ENCODE measurements at places on chromosomes 13 and 19. TPM values are rescaled to one million over a fixed set of nuclear protein-coding genes. Genes with fewer than 3 reads are reported as not detected.

The GET3 gene
- total RNA-seq, result 34.3 TPM

The GAPDHS gene
- total RNA-seq, result not detected

The OR10H1 gene
- total RNA-seq, result not detected

The SMAD9 gene
- 8.4 TPM for total RNA-seq

The HDGFL2 gene
- 51.0 TPM for total RNA-seq

The RASGRP4 gene
- 12.3 TPM for total RNA-seq

The CNFN gene
- not detected for total RNA-seq

The CFAP97D2 gene
- total RNA-seq, result 0.67 TPM

The FUT1 gene
- 10.5 TPM for total RNA-seq

The RNF113B gene
- not detected for total RNA-seq

The NUMBL gene
- total RNA-seq, result 28.1 TPM

GRCh38 chr19:45939792-45940514, 25.4 kb upstream of the NANOS2 start:
- H3K4me1 ChIP-seq, result no peaks in the 10 kb centered on the region
- H3K36me3 ChIP-seq, result peaks cover 25% of the 10 kb centered on the region
- H3K4me3 ChIP-seq, result no peak overlapping the region
- no peak for DNase-seq
- no peaks in the 10 kb centered on the region for H3K27me3 ChIP-seq
- H3K27ac ChIP-seq, result no peak overlapping the region

GRCh38 chr19:49987159-49987698, 26.3 kb upstream of the SIGLEC11 start:
- H3K4me1 ChIP-seq, result no peaks in the 10 kb centered on the region
- no peak for DNase-seq
- H3K27ac ChIP-seq, result no peak overlapping the region
- H3K36me3 ChIP-seq, result peaks cover 64% of the 10 kb centered on the region
- H3K4me3 ChIP-seq, result no peak overlapping the region
- H3K27me3 ChIP-seq, result no peaks in the 10 kb centered on the region

- no peak overlapping the region for H3K4me3 ChIP-seq
- no peaks in the 10 kb centered on the region for H3K27me3 ChIP-seq
- H3K4me1 ChIP-seq, result no peaks in the 10 kb centered on the region
- DNase-seq, result no peak
- H3K27ac ChIP-seq, result no peak overlapping the region
Observed at GRCh38 chr19:5537870-5538269, 29.9 kb downstream of the TINCR start.

- no peaks in the 10 kb centered on the region for H3K4me1 ChIP-seq
- H3K4me3 ChIP-seq, result no peak overlapping the region
- H3K36me3 ChIP-seq, result no peaks in the 10 kb centered on the region
- no peak overlapping the region for H3K27ac ChIP-seq
- no peaks in the 10 kb centered on the region for H3K27me3 ChIP-seq
- no peak for DNase-seq
Observed at GRCh38 chr13:76116751-76117360, 480.7 kb downstream of the LMO7 start.

- H3K27ac ChIP-seq, result peak overlapping the region; percentile 73
- H3K4me3 ChIP-seq, result no peak overlapping the region
- DNase-seq, result no peak
- no peaks in the 10 kb centered on the region for H3K27me3 ChIP-seq
- peaks cover 41% of the 10 kb centered on the region for H3K4me1 ChIP-seq
Observed at GRCh38 chr13:110234532-110234931, 72.4 kb downstream of the COL4A1 start.

DNA sequence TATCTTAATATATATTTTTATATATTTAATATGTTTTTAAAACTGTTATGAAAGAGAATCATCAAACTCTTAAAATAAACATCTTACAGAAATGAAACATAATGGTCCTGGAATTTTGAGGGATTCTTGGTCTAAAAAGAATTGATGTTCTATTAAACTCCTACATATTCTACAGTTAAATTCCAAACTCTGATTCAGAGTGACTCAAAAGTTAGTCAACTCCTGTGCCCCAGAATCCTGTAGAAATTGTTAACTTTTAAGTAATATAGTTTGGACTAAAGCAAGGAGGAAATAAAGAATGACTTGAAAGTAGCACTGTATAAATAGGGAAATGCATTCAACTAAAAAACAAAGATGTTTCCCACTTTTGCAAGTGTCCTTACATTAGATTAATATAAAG, 47.7 kb downstream of the FNDC3A start:
- H3K4me3 ChIP-seq, result no peak overlapping the region
- no peaks in the 10 kb centered on the region for H3K36me3 ChIP-seq
- no peak overlapping the region for H3K27ac ChIP-seq
- DNase-seq, result no peak

DNA sequence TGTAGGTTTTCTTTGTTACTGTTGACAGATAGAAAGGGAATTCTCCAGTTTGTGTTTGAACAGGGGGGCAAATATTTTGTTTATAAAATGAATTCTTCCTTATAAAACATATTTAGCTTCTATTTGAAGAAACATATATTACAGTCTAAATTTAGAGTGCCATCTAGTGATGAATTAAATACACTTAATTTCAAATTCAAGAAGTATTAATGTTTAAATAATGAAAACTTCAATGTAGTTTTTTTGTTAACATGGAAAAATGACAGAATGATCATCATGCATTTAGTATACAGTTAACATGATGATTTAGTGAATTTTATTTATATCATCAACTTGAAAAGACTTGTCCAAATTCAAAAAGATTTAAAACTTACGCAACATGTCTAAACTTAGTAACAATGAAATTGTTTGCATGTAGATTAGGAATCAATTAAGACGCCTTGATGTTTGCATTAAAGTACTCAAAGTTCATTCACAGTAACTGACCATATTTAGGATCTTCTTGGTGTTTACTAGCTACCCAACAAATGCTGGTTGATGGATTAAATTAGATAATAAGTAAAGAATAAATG, 765.9 kb upstream of the SLITRK1 start:
- DNase-seq, result no peak
- H3K4me1 ChIP-seq, result peaks cover 6% of the 10 kb centered on the region
- no peaks in the 10 kb centered on the region for H3K36me3 ChIP-seq
- H3K4me3 ChIP-seq, result no peak overlapping the region
- no peaks in the 10 kb centered on the region for H3K27me3 ChIP-seq

- no peaks in the 10 kb centered on the region for H3K4me1 ChIP-seq
- DNase-seq, result peak; percentile 31
- no peaks in the 10 kb centered on the region for H3K36me3 ChIP-seq
- H3K4me3 ChIP-seq, result no peak overlapping the region
- H3K27me3 ChIP-seq, result no peaks in the 10 kb centered on the region
- H3K27ac ChIP-seq, result no peak overlapping the region
Observed at GRCh38 chr13:26721251-26722121, 39.1 kb downstream of the GPR12 start.

DNA sequence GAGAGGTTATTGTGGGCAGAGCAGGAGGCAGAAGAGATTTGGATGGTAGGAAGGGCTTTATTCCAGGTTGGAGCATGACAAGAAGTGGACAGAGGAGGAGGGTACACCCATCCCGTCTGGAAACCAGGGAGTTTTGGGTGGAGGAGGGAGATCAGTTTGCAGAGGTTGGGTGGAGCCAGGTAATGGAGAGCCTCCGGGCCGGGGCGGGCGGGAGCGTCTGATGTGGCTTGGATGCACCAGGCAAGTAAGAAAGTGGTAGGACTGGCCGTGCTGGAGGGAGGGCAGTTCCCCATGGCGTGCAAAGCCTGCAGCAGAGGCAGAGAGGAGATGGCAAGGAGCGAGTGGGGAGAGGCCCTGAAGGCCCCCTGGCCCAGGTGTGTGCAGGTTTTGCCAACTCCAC, 10.9 kb downstream of the IGFLR1 start:
- H3K27me3 ChIP-seq, result no peaks in the 10 kb centered on the region
- H3K4me3 ChIP-seq, result no peak overlapping the region
- peaks cover 97% of the 10 kb centered on the region for H3K36me3 ChIP-seq
- no peaks in the 10 kb centered on the region for H3K4me1 ChIP-seq
- H3K27ac ChIP-seq, result no peak overlapping the region

GRCh38 chr13:27170221-27170515, 1.4 kb downstream of the USP12 start:
- peak overlapping the region; percentile 94 for H3K27ac ChIP-seq
- H3K4me1 ChIP-seq, result peaks cover 46% of the 10 kb centered on the region
- peak overlapping the region; percentile 90 for H3K4me3 ChIP-seq
- no peak for DNase-seq

GRCh38 chr19:23876261-23876660, 38.4 kb upstream of the ZNF726 start:
- H3K4me1 ChIP-seq, result no peaks in the 10 kb centered on the region
- no peak for DNase-seq
- no peaks in the 10 kb centered on the region for H3K36me3 ChIP-seq
- no peak overlapping the region for H3K4me3 ChIP-seq
- H3K27me3 ChIP-seq, result no peaks in the 10 kb centered on the region

DNA sequence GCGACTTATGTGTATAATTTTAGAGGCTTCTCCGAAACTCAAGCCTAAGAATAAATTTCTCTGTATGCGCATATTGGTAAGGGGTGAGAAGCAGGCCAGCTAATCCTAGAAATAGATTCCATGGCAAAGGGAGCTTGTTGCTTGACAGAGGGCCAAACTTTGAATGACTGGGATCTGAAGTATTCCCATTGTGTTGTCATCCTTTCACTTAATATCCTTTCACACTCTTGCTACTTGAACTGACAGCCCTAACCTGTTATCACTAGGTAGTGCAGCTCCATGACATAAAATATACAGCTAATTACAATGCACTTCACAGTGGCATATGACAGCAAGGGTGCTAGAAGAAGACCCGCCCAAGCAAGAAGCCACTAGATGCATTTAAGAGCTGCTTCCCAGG, 309.8 kb downstream of the OXGR1 start:
- H3K36me3 ChIP-seq, result no peaks in the 10 kb centered on the region
- no peak overlapping the region for H3K4me3 ChIP-seq
- no peak overlapping the region for H3K27ac ChIP-seq
- H3K27me3 ChIP-seq, result no peaks in the 10 kb centered on the region
- no peaks in the 10 kb centered on the region for H3K4me1 ChIP-seq

GRCh38 chr19:55930996-55931515, 1.1 kb downstream of the NLRP13 start:
- no peaks in the 10 kb centered on the region for H3K27me3 ChIP-seq
- H3K4me1 ChIP-seq, result no peaks in the 10 kb centered on the region
- DNase-seq, result no peak
- H3K4me3 ChIP-seq, result no peak overlapping the region
- no peak overlapping the region for H3K27ac ChIP-seq

GRCh38 chr19:51783372-51783771, 11.6 kb upstream of the FPR3 start:
- no peaks in the 10 kb centered on the region for H3K27me3 ChIP-seq
- H3K4me1 ChIP-seq, result peaks cover 5% of the 10 kb centered on the region
- no peak for DNase-seq
- no peaks in the 10 kb centered on the region for H3K36me3 ChIP-seq

DNA sequence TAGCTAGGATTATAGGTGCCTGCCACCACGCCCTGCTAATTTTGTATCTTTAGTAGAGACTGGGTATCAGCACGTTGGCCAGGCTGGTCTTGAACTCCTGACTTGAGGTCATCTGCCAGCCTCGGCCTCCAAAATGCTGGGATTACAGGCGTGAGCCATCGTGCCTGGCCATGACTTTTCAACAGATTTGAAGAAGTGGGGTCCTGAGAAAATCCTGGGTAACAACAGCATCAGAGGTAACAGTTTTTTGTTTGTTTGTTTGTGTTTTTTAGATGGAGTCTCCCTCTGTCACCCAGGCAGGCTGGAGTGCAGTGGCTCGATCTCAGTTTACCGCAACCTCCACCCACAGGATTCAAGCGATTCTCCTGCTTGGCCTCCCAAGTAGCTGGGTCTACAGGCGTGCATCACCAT, 3.7 kb downstream of the JUNB start:
- peak overlapping the region; percentile 97 for H3K27ac ChIP-seq
- peaks cover 37% of the 10 kb centered on the region for H3K4me1 ChIP-seq
- no peak for DNase-seq
- H3K36me3 ChIP-seq, result peaks cover 27% of the 10 kb centered on the region

GRCh38 chr19:1266916-1267476, 2.1 kb upstream of the CIRBP start:
- peak overlapping the region; percentile 51 for H3K4me3 ChIP-seq
- peak overlapping the region; percentile 100 for H3K27ac ChIP-seq
- H3K36me3 ChIP-seq, result peaks cover 12% of the 10 kb centered on the region
- no peaks in the 10 kb centered on the region for H3K27me3 ChIP-seq
- DNase-seq, result peak; percentile 78
- H3K4me1 ChIP-seq, result peaks cover 89% of the 10 kb centered on the region

All from upper lobe of left lung (tissue), 6 donors.